ENCODE measurements at places on chromosomes 1 and 21. TPM values are rescaled to one million over a fixed set of nuclear protein-coding genes. Genes with fewer than 3 reads are reported as not detected.

- no peak for DNase-seq
- no peaks in the 10 kb centered on the region for H3K36me3 ChIP-seq
- no peak overlapping the region for H3K27ac ChIP-seq
- no peaks in the 10 kb centered on the region for H3K4me1 ChIP-seq
- no peaks in the 10 kb centered on the region for H3K27me3 ChIP-seq
These were observed 199.0 kb downstream of the PDE4B start for GRCh38 chr1:65991694-65992093.

- no peaks in the 10 kb centered on the region for H3K4me1 ChIP-seq
- no peaks in the 10 kb centered on the region for H3K27me3 ChIP-seq
- no peaks in the 10 kb centered on the region for H3K36me3 ChIP-seq
- H3K27ac ChIP-seq: no peak overlapping the region
- no peak overlapping the region for H3K4me3 ChIP-seq
- no peak for DNase-seq
These were observed 51.4 kb upstream of the SIM2 start for GRCh38 chr21:36647279-36648093.

GRCh38 chr1:226686440-226687425 is 52.3 kb downstream of the ITPKB start:
- H3K4me3 ChIP-seq: no peak overlapping the region
- H3K4me1 ChIP-seq: no peaks in the 10 kb centered on the region
- H3K27ac ChIP-seq: no peak overlapping the region
- no peaks in the 10 kb centered on the region for H3K27me3 ChIP-seq
- H3K36me3 ChIP-seq: no peaks in the 10 kb centered on the region

DNA sequence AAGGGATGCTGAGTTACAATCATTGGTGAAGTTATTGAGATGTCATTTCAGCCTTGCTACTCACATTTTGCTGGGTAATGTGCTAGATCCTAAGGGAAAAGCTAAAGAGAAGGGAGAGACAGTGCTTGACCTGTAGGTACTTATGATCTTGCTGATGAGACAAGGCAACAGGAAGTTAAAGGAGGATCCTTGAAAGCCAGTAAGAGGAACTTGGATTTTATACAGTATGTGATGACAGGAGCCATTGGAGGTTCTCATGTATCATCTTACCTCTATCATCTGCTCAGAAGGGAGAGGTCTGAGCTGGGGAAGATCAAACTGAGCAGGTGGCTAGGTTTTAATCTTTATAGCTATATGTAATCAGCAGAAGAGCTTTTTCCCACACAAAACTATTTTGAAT is 6.3 kb downstream of the APOBEC4 start:
- no peak overlapping the region for H3K27ac ChIP-seq
- no peak for DNase-seq
- H3K4me1 ChIP-seq: no peaks in the 10 kb centered on the region

DNA sequence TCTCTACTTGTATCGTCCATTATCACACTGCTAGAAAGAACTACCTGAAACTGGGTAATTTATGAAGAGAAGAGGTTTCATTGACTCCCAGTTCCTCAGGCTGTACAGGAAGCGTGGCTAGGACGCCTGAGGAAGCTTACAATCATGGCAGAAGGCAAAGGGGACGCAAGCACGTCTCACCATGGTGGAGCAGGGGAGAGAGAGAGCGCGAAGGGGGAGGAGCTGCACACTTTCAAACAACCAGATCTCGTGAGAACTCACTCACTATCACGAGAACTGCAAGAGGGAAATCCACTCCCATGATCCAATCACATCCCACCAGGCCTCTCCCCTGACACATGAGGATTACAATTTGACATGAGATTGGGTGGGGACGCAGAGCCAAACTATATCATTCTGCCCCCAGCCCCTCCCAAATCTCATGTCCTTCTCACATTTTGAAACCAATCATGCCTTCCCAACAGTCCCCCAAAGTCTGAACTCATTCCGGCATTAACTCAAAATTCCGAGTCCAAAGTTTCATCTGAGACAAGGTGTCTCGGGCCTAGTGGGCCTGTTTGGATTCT is 8.0 kb downstream of the MMEL1 start:
- no peaks in the 10 kb centered on the region for H3K36me3 ChIP-seq
- no peak overlapping the region for H3K4me3 ChIP-seq
- H3K27ac ChIP-seq: no peak overlapping the region
- H3K4me1 ChIP-seq: no peaks in the 10 kb centered on the region

DNA sequence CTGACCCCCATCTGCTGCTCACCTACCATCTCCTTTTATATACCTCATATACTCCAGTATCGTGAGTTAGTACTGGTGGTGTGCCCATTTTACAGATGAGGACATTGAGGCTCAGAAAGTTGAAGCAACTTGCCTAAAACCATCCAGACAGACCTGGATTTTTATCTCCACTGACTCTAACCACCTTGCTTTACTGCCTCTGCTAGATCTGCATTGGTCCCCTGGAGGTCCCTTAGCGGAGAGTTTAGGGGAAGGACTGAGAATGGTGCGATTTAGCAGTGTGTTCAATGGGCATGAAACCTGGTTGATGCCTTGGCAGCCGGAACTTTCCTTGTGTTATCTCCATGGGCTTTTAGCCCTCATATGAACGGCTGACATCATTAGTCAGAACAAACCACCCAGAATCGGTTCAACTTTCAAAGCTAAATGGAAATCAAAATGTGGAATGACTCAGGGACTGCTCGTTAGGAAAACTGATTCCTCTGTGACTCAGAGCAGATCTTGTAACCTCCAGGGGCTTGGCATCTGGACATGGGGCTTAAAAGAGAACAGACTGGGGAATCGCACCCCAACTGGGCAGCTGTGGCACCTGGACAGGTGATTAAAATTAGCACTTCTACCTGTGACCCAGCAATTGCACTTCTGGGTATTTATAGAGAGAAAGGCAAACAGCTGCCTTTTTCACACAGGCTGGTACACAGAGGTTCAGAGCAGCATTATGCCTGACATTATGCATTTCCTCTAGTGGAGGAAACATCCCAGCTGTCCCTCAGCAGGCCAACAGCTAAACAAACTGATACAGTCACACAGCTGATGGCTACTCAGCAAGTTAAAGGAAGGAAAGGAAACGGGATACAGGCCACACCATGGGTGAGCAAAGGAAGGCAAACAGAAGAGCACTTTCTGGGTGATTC is 25.3 kb downstream of the TMEM51 start:
- no peak for DNase-seq
- H3K4me1 ChIP-seq: no peaks in the 10 kb centered on the region
- H3K4me3 ChIP-seq: no peak overlapping the region
- no peaks in the 10 kb centered on the region for H3K36me3 ChIP-seq
- no peaks in the 10 kb centered on the region for H3K27me3 ChIP-seq

DNA sequence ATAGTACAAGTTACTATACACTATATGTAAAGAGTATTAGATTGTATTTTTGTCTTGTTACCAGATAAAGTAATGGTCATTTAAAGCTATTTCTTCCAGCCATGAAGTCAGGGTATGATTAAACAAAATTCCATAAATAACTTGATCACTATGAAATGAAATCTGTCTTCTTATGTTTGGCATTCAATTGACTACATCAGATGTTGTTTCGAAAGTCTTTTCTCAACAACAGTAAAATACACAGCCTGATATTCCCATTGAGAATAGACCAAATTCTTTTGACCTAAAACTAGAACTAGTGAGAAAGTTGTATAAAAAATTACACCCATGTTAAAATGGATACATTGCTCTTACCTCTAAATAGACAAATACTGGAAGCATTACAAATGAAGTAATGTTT is 134.6 kb upstream of the ADAMTS5 start:
- DNase-seq: no peak
- H3K4me1 ChIP-seq: no peaks in the 10 kb centered on the region
- no peaks in the 10 kb centered on the region for H3K36me3 ChIP-seq
- H3K4me3 ChIP-seq: no peak overlapping the region
- no peak overlapping the region for H3K27ac ChIP-seq

DNA sequence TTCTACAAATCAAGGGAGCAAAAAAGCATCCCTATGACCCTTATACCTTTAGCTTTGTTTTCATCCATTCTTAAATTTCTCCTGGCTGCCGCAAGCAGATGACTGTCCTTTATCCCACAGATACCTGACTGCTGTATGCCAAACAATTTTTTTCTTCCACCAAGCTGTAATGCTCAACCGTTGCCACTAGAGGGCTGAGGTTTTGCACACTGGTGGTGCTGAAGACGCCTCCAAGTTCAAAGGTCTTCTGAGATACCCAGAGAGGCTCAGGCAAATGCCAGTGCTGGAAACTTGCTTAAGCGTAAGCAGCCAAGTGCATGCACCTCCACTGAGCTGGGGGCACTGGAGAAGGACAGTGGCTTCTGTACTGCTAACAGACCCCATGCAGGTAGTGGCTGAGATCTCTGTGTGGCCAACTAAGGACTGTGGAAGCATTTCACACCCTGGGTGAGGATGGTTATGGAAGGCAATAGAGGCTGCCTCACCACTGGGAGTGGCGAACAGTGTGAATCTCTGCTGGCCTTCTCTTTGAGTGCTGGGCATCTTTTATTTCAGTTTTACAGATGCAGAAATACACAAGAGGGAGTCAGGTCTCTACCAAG is 28.5 kb downstream of the CNIH3 start:
- no peaks in the 10 kb centered on the region for H3K27me3 ChIP-seq
- no peaks in the 10 kb centered on the region for H3K36me3 ChIP-seq
- DNase-seq: no peak
- no peak overlapping the region for H3K4me3 ChIP-seq
- H3K4me1 ChIP-seq: no peaks in the 10 kb centered on the region

GRCh38 chr1:182507685-182508084 is 57.7 kb downstream of the RGSL1 start:
- H3K4me3 ChIP-seq: no peak overlapping the region
- H3K4me1 ChIP-seq: no peaks in the 10 kb centered on the region
- no peak for DNase-seq

DNA sequence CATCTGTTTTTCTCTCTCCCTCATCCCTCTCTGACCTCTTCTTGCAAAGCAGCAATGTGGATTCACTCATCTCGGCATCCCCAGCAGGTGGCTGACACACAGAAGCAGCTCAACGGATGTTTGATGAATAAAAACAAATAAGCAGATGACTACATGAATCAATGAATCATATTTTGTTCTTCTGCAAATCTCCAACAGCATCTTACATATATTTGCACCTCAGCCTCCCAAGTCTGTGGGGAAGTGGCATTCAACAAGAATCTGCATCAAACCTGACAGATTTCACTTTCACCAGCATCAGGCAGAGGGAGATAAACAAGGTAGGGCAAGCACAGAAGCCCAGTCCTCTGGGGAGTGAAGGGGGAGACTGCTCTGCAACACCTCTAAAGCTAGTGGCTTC is 34.0 kb downstream of the CAPN8 start:
- no peak overlapping the region for H3K27ac ChIP-seq
- H3K36me3 ChIP-seq: no peaks in the 10 kb centered on the region
- H3K4me1 ChIP-seq: peaks cover 9% of the 10 kb centered on the region
- H3K27me3 ChIP-seq: no peaks in the 10 kb centered on the region

- H3K27ac ChIP-seq: no peak overlapping the region
- no peaks in the 10 kb centered on the region for H3K36me3 ChIP-seq
- H3K4me3 ChIP-seq: no peak overlapping the region
- H3K4me1 ChIP-seq: no peaks in the 10 kb centered on the region
- H3K27me3 ChIP-seq: no peaks in the 10 kb centered on the region
- no peak for DNase-seq
These were observed 146.6 kb upstream of the ADGRL2 start for GRCh38 chr1:81654147-81654546.

DNA sequence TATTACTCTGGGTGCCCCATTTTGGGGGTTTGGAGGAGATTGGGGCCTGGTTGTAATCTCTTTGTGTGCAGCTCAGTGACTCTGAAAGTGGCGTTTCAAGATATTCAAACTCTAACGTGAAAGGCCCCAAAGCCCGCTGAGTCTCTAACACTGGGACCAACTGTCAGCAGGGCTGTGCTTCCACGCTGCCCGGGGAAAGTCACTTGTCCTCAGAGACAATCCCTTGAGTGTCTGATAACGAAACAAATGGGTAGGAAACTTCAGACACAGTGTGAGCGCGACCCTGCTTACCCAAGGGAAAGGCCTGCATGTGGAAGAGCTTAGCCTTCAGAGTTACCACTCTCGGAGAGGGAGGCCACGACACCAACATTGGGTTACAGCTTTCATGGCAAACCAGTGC is 837 bp downstream of the UBASH3A start:
- no peak overlapping the region for H3K27ac ChIP-seq
- no peaks in the 10 kb centered on the region for H3K27me3 ChIP-seq
- no peak overlapping the region for H3K4me3 ChIP-seq
- no peak for DNase-seq
- H3K4me1 ChIP-seq: no peaks in the 10 kb centered on the region

DNA sequence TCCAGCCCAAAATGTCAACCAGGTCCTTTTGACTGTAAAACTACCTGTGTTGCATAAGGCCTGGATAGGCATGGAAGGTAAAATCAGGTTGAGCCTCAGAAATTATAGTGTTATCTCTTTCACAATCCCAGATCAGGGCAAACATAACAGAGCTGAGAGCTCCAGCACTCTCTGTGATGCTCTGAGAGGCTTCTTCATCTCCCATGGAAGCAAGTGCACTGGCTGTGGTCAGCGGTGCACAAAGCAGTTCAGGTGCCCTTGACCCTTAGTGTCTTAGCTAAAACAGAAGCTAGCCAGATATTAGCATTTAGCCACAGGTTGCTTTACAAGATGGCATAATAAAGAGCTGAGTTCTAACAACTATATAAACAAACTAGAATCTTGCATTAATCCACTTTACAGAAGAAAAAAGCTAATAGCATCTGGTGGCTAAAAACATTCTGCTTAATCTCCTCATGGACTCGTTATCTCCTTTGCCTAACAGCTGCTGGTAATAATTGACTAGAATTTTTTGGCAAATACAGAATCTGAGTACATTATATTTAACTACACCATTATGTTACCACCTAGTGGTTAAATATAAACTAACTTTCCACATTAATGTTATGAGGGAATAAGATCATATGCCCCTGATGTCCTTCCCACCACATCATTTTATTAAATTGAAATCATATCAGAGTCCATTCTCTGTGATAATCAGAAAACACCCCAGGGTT is 25.6 kb upstream of the POGK start:
- H3K27ac ChIP-seq: no peak overlapping the region
- H3K36me3 ChIP-seq: no peaks in the 10 kb centered on the region
- H3K27me3 ChIP-seq: no peaks in the 10 kb centered on the region
- no peak overlapping the region for H3K4me3 ChIP-seq

The CYP4A11 gene
- 676 TPM for total RNA-seq

The OR6N2 gene
- not detected for total RNA-seq

The NT5C1A gene
- total RNA-seq: not detected

The RGL1 gene
- 7.4 TPM for total RNA-seq

The G0S2 gene
- 55.5 TPM for total RNA-seq

The TPTE gene
- not detected for total RNA-seq

The SERPINC1 gene
- total RNA-seq: 1,325 TPM

The C1orf115 gene
- total RNA-seq: 45.2 TPM

Data from right lobe of liver (tissue), 6 donors.